Left ventricle myocardium superior (tissue), 1 donor: ENCODE measurements at places on chromosomes 12 and 14.
A peak's percentile ranks its signal among the peaks of the same experiment; 100 is the strongest.

DNA sequence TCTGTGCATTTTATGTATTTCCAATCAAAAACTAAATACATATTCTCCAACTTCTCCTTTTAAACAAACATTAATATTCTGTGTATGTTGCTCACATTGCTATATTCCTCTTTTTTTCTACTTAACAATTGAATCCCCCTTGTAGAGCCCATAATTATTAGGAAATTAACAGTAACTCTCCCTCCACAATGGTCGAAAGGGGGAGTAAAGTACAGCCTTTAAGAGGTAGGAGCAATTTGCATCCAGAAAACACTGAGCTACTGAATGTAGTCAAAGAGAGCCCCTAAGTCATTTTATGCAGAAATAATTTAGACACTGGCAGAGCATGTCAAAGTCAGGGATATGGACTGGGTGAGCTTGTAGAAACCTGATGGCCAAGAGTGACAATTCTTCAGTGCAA, 57.2 kb upstream of the SCN8A start:
- no peak for DNase-seq

- no peak for DNase-seq
These were observed 133.3 kb downstream of the TBX5 start for GRCh38 chr12:114272605-114273004.

GRCh38 chr12:29201296-29201695, 52.2 kb downstream of the FAR2 start:
- no peak for DNase-seq

GRCh38 chr12:69919495-69919894, 94.5 kb downstream of the MYRFL start:
- no peak for DNase-seq

- DNase-seq: no peak
These were observed 570 bp downstream of the DMAC2L start for GRCh38 chr14:50312734-50313054.

DNA sequence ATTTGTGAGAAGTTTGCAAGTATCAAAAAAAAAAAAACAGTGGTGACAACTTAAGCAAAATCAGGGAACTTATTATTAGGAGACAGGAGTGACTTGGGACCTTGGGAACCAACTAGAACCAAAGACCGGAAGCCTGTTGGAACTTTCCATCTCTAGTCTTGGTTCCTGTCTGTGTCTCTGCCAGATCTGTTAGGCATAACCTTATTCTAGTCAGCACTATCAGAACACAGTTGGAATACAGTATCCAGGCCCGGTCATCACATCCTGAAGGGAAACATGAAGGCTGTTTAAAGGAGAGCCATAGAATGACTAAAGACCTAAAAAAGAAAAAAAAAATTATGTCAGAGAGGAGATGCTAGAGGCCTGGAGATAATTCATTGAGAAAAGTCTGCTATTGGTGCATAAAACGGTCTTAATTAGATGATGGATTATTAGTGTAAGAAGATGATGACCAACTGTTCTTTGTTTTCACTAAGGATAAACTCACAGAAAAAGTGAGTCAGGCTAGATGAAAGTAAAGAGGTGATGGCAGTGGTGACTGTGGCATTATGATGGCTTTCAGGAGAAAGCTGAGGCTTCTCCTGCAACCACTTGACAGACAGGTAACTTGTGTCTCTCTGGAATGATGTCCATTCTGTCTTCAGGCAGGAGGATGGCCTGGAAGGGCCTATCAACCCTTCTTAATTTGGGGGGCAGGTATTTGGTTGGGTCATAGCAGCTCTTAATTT, 28.2 kb downstream of the DACT1 start:
- no peak for DNase-seq

- DNase-seq: no peak
These were observed 150.5 kb downstream of the CRADD start for GRCh38 chr12:93827669-93828068.

GRCh38 chr12:114411071-114411837, 5.3 kb upstream of the TBX5 start:
- DNase-seq: no peak

DNA sequence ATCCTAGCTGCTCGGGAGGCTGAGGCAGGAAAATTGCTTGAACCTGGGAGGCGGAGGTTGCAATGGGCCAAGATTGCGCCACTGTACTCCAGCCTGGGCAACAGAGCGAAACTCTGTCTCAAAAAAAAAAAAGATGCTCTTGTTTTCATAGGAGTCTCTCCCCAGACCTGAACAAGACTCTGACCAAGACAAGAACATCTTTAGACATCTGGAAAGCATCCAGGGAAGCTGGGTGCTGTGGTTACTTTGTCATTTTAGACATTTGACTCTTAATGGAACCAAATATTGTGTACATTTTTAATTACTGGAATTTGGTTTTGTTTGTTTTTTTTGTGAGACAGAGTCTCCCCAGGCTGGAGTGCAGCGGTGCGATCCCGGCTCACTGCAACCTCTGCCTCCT, 21.1 kb upstream of the ATF1 start:
- no peak for DNase-seq

DNA sequence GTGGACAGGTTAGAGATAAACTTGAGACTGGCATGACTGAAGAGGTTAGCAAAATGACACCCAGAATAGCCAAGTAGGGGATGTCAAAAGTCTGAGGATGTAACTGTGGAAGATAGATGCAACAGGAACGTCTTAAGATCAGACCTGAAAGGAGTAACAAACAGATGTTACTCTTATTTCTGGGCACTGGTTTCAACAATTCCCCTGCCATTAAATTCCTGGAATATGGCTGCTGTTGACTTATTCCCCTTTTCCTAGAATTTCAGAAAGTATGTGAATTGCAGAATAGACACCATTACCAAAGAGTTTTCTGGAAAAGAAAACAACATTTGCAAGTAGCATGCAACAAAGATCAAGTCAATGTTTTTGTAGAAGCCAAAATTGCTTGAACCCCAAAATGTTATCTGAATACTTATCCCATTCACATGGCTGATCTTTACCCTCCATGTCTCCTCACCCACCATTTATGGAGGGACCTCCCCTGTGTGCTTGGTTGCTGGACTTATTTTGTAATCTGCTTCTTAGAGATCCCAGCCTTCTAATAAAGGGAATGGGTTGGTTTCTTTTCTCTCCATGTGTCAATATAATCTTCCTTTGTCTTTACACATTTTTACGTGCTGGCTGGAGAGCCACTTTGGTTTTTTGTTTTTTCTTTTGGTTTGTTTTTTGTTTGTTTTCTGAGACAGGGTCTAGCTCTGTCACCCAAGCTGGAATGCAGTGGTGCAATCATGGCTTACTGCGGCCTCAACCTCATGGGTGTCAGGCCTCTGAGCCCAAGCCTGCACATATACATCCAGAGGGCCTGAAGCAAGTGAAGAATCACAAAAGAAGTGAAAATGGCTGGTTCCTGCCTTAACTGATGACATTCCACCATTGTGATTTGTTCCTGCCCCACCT, 57.0 kb downstream of the BBS10 start:
- DNase-seq: no peak

DNA sequence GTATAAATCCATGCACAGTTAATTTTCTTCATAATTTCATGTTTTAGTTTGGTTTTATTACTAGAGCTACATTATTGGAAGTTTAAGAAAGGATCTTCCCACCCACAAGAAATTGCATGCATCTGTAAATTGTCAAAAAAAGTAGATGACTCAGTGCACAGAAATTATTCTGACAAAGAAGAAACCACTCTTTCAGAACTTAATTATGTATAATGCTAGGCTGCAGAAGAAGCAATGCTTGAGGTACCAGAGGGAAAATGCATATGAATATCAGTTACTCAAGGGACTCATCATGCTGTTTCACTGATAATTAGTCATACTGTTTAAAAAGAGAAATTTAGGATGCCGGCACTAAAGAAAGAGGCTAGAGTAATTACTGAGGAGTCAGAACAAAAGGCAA, 147.0 kb downstream of the SLC16A7 start:
- no peak for DNase-seq

GRCh38 chr14:104747876-104748275, 5.1 kb upstream of the SIVA1 start:
- peak; percentile 10 for DNase-seq

- no peak for DNase-seq
These were observed 663 bp upstream of the LIN7A start for GRCh38 chr12:80938397-80938796.

GRCh38 chr12:40446385-40446784, 221.6 kb downstream of the LRRK2 start:
- DNase-seq: no peak

DNA sequence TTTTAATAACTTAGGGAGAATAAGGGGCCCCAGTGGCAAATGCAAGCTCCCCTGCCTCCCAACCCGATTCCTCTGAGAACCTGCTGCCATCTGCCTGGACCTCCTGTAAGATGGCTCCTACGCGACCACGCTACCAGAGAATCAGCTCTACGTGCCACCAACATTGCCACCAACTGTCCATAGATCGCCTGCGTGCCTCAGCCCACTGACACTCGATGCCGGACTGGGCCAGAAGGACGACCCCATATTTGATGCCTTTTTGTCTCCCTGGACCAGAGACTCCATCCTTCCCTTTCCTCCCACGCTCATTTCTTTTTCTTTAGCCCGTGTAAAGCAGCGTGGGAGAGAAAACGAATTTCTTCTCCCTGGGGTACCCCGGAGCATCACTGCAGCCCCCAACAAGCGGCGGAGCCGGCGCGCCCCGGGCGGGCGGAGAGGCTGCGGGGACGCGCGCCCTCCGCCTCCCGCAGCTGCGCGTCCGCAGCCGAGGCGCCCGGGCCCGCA, 565 bp upstream of the KLHL42 start:
- DNase-seq: no peak

- DNase-seq: no peak
These were observed 59.7 kb downstream of the PLXNC1 start for GRCh38 chr12:94207849-94208621.

DNA sequence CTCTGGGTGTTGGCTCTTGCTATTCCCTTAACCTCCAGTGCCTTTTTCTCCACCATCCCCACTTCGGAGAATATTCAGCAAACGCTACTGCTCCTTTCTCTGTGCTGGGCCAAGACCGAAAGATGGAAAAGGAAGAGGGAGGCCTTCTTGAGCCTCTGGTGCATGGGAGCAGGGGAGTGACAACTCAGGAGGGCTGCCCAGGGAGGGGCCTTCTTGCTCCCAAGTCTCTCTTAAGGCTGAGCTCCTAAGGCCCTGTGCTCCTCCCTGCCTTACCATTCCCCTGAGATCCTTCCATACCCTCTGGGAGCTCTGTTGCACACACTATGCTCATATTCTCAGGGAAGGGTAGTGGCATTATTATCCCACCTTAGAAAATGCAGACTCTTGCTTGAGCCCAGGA, 34.9 kb downstream of the SH2B3 start:
- no peak for DNase-seq

GRCh38 chr12:39426636-39427240, 16.2 kb downstream of the KIF21A start:
- no peak for DNase-seq

DNA sequence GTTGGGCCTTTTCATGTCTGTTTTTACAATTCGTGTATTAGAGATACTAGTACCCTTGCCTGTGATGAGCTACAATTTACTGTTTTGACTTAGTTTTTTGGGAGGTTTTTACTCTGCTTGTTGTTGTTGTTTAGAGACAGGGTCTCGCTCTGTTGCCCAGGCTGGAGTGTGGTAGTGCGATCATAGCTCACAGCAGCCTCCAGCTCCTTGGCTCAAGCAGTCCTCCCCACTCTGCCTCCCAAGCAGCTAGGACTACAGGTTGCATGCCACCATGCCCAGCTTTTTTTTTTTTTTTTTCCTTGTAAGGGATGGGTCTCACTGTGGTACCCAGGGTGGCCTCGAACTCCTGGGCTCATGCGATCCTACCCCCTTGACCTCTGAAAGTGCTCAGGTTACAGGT, 52.0 kb upstream of the DIP2B start:
- DNase-seq: no peak

- no peak for DNase-seq
These were observed 5.0 kb downstream of the RASAL1 start for GRCh38 chr12:113130457-113131135.

DNA sequence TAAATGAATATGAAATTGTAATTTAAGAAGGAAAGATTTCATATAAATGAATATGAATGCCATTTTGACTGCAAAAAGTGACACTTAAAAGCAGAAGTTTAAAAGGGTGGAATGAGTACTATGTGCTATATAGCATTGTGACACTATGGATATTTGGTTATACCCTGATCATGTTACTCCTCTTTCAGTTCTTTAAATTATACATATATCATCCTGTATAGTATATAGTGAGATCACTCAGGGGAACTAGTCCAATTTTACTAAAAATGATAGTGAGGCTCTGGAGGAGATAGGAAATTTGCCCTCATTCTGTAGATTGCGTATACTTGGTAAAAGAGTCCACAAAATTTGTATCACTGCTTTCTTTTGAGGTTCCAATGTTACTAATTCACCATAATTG, 155.7 kb upstream of the BTG1 start:
- DNase-seq: no peak

DNA sequence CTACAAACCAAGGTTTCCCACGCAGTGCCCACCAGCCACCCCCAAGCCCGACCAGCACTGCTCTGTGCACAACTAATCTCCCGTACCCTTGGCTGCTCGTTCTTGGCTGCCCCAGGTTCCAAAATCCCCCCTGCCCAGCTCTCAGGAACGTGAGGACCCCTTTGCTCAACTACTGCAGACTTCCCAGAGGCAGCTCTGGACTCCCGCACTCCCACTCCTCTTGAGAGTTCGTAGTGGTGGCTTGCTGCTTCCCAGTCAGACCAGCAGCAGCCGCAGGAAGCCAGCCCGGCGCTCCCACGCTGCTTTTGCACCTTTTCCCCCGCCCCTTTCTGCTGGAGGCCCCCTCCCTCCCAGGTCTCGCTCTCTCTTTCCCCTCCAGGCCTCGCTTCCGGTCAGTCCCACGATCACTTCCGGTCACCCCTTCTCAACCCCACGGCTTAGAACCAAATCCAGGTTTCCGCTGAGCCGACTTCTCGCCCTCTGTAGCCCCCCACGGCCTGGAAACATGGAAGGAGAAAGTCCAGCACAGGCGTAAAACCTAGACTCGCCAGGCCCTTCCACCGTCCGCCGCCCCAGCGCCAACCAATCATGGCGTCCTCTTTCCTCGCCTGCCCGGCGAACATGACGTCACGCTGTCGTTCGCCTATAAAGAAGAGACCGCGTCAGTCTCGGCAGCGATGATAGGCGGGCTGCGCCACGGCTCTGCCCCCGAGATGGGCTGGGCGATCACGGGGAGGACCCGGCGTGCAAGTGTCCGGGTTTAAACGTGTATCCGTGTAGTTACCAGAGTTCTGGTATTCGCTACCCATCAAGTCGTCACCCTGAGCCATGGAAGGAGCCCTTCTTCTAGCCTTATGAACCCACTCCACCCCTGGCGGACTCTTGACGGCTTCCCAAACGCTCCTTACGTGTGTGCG, at the start of gene TFCP2:
Gene TFCP2 (minus strand): TSS at position 621 of the 917 bp plus-strand sequence. CDS start 713 bp downstream, outside the sequence.
- peak; percentile 98 for DNase-seq

DNA sequence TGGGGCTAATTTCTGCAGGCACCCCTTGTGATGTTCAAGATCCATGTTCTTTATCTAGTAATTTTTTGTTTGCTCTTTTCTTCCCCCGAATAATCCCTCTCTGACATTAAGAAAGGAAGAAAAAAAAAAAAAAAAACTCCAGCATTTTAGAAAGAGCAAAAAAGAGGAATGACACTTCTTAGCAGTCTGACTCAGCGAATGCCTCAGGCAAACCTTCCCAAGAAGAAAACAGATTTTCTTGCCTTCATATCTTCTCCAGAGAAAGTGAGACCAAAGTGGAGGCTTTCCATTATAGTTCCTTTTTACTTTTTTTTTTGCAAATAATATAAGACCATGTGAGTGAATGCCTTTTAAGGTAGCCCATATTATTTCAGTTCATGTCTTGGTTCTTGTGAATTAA, 479.0 kb upstream of the SYT1 start:
- DNase-seq: no peak

GRCh38 chr12:40054555-40055227, 51.2 kb downstream of the SLC2A13 start:
- DNase-seq: peak; percentile 30

GRCh38 chr12:14681625-14682024, 14.8 kb downstream of the GUCY2C start:
- DNase-seq: no peak
